ENCODE measurements at places on chromosomes 12 and 14.

DNA sequence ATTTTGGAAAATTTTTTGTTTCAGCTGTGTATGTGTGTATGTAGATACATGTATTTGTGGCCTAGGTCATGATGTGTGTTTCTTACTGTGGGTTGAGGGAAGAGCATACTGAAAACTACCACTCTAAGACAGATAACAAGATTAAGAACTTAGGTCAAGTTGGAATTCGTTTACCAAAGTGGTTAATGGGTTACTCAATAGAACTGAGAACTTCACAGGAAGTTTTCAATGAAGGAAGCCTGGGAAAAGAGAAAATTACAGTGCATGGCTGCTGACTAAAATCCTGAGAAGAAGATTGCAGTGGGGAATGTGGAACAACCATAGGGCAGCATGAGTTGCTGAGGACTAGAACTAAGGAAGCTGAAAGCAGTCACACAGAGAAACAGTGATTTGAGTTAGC, 21.4 kb upstream of the FOXG1 start:
- DNase-seq: no peak

- DNase-seq: no peak
Measured at GRCh38 chr12:12691549-12691948, 4.4 kb downstream of the GPR19 start.

GRCh38 chr12:113649256-113649830, 177.7 kb upstream of the LHX5 start:
- DNase-seq: no peak

GRCh38 chr12:106764738-106765137, 9.7 kb upstream of the RIC8B start:
- no peak for DNase-seq

DNA sequence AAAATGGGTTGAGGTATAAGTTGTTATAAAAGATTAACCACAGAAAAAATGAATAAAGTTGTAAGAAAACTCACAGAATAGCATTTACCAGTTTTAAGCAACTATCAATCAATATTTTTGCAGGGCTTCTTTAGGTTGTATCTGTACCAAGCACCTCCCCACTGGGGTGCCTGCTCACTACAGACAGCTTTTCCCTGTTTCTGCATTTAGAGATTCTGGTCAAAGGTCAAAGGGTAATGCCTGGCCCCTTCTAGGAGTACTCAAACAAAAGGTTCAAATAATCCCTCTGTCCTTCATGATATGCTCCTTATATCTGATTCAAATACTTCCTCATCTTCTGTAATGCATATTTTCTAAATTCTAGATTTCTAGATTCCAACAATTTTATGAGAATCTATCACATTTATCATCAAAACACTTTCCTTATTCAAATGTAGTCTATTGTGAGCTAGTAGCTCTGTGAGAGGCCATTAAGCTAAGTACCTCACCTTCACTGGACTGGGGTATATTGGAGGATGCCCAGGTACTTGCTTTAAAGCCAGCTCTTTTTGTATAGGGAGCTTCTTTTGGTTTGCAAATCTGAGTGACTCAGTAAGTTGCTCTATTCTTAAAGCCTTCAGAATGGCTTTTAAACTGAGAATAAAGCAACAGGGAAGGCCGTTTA, 120.7 kb upstream of the PTPRB start:
- DNase-seq: no peak

GRCh38 chr14:90275820-90276219, 19.5 kb downstream of the PSMC1 start:
- DNase-seq: no peak
